ENCODE measurements at places on chromosomes 7 and 10. TPM values are rescaled to one million over a fixed set of nuclear protein-coding genes. Genes with fewer than 3 reads are reported as not detected.
A peak's percentile ranks its signal among the peaks of the same experiment; 100 is the strongest.

GRCh38 chr7:25840209-25840792 lies 311.7 kb upstream of the NFE2L3 start:
- DNase-seq: no peak

The CLRN3 gene
- not detected for total RNA-seq

GRCh38 chr7:42345478-42346299 lies 108.7 kb upstream of the GLI3 start:
- DNase-seq: no peak

The CRTAC1 gene
- not detected for total RNA-seq

- DNase-seq: peak; percentile 64
Observed at GRCh38 chr7:34451923-34452322, 206.1 kb upstream of the NPSR1 start.

The ELFN1 gene
- 7.4 TPM for total RNA-seq

The FOXK1 gene
- total RNA-seq: 14.3 TPM

The EN2 gene
- not detected for total RNA-seq

DNA sequence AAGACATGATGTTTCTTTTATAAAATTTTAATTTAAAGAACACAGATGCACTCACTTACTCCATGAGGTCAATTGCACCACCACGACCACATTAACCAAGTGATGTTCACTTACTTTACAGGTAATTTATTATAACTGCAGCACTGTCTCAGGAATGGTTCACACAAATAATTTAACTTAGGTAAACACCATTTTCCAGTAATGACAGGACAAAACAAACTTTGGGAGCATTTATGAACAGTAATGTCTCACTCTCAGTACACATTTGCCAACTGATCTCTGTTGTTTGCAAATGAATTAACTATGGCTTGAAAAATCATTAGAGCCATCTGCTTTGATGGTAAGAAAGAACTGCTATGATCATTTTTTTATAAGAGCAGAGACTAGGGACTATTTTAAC lies 150.4 kb downstream of the ETV1 start:
- DNase-seq: no peak

The MEIG1 gene
- not detected for total RNA-seq

DNA sequence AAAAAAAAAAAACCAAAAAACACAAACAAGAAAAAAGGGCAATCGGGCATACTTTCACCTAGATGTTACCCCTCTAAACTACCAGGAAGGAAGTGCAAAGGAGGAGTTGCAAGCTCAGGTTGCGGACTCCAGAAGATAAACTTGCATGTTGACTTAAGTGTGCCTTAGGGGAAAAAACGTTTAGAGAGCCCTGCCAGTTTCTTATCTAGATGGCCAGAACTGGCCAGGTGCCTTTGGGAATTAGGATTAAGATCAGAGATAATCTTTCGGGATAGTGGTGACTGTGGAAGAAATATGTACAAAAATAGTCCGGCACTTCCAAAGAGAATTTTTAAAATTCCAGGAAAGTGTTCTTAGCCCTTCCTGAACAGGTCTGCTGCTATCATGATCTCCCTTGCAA lies 17.6 kb downstream of the EVX1 start:
- no peak for DNase-seq
